Hematopoietic multipotent progenitor cell treated with erythropoietin and hydrocortisone succinate and interleukin-3 and kit ligand, for 4 days (in vitro differentiated cells): ENCODE measurements at places on chromosomes 12 and 14.

DNA sequence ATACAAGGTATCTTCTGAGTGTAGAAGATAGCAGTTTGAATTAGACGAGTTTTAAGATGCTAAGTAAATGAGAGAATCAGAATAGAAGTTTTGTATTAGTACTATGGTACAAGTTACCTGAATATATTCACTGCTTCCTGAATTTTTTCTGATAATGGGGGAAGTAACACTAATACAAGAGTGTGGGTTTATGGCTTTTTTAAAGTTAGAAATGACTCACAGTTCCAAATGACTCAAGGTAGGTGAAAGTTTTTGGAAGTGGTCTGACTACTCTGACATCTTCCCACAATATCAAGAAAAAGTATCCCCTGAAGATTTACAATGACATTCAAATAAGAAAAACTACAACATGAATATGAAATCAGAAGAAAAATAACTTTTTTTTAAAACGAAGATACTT, 123.7 kb upstream of the GARIN6 start:
- DNase-seq = no peak

DNA sequence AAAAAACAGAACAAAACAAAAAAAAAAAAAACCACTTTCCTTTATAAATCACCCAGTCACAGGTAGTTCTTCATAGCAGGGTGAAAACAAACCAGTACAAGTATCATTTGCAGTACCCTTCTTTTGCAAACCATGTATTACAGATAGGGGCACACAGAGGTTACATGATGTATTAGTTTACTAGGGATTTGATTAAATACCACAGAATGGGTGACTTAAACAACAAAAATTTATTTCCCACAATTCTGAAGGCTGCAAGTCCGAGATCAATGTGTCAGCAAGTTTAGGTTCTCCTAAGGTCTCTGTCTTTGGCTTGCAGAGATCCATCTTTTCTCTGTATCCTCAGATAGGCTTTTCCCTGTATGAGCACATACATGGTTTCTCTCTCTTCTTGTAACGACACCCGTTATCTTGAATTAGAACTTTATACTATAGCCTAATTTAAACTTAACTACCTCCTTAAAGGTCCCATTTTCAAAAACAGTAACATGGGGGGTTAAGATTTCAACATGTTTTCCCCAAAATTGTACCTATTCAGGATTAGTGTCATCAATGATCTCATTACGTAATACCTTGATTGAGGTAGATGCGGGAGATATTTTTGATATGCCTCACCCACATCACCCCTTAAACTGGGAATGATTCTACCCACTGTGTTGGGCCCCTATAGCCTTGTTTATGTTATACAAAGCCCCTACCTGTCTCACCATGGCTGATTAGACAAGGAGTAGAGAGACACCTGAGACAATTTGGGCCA, 3.5 kb upstream of the CEP128 start:
- DNase-seq = no peak

DNA sequence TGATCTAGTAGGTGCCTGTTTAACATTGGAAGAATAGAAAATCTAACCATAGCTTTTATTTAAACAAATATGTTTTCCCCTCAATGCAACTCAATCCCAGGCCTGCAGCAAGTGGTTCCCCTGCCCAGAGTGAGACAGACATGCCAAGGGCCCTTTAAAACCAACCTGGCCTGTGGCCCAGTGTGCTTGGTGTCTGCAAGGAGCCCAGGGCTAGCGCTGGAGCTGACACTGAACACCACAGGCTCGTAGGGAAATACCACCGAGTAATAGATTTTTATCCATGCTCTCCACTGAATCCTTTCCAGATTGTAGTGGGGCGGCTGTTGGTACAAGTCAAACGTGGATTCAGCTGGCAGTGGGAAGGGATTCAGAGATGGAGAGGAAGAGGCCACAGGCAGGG, 95.6 kb upstream of the NRXN3 start:
- DNase-seq = no peak

GRCh38 chr14:73221945-73222344, 15.4 kb upstream of the PAPLN start:
- DNase-seq = no peak

DNA sequence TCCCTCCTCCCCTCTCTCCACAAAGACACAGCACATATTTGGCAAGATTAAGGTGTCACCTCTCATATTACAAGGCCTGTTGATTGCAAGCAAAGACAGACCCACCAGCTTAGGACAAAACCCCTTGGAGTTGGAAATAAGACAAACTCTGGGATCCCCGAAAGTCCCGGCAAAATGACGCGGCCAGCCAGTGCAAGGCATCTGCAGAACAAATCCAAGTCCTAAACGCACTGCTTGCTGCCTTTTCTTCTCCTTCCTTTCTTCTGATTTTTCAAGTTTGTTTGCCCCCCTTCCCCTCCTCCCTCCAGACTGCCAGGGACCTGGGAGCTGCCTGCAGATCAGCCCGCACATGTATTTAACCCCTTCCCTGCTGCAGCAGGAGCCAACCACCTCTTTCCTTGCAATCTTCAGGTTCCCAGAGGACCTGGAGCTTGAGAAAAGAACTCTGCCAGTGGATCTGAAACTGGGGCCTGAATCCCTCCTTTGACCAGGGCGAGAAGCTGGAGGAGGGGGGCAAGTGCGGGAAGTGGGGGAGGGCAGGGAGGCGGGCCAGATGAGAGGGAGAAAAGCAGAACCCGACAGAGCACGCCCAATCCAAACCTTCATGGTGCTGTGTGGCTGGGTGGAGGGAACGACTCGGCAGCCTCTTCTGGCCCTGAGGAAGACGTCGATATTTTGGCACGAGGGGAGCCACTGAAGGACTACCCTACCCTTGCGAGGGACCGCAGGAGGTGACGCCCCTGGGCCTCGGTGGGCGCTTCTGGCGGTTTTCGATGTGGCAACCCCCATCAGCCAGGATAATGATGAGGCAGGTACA, 2.0 kb upstream of the NTF3 start:
- DNase-seq = peak; percentile 25

DNA sequence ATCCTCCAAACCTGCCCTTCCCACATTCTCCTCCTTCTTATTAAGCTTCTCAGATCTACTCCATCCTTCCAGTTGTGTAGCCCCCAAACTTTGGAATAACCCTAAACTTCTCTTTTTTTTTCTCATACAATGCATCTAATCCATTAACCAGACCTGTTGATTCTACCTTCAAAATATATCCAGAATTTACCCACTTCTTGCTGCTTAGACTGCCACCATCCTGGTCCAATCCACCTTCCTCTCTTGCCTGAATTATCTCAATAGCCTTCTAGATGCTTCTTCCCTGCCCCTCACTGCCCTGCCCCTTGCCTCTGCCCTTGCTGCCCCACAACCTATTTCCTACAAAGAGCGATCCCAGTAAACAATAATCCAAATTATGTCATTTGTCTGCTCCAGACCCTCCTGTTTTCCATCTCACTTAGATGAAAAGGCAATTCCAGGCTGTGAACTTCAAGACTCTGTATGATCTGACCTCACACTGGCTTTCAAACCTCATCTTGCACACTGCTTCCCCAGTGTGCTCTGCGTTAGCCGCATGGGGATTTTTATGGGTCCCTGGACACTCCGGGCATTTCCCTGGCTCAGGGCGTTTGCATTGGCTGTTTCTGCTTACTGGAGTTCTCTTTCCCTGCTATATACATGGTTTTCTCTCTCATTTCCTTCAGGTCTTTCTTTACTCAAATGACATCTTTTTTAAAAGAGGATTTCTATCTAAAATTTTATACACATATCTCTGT, 42.6 kb upstream of the HIF1A start:
- no peak for DNase-seq

DNA sequence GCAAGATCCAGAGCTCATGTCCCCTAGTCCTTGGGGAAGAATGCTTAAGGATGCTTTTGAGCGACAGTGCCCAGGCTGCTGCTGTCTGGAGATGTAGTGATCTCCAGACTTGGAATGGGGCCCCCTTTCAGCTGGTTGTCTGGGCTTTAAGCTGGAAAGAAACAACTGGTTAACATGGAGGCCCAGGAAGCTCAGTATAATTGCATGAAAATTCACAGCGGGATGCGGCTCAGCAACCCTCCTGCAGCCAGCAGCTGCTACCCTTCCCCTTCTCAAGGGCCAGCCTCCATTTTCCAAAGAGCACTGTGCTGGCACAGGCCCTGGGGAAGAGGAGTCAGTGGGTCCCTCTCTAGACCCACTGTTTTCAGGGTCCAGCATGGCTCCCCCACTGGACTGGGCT, 26.3 kb downstream of the RAB35 start:
- DNase-seq = no peak

DNA sequence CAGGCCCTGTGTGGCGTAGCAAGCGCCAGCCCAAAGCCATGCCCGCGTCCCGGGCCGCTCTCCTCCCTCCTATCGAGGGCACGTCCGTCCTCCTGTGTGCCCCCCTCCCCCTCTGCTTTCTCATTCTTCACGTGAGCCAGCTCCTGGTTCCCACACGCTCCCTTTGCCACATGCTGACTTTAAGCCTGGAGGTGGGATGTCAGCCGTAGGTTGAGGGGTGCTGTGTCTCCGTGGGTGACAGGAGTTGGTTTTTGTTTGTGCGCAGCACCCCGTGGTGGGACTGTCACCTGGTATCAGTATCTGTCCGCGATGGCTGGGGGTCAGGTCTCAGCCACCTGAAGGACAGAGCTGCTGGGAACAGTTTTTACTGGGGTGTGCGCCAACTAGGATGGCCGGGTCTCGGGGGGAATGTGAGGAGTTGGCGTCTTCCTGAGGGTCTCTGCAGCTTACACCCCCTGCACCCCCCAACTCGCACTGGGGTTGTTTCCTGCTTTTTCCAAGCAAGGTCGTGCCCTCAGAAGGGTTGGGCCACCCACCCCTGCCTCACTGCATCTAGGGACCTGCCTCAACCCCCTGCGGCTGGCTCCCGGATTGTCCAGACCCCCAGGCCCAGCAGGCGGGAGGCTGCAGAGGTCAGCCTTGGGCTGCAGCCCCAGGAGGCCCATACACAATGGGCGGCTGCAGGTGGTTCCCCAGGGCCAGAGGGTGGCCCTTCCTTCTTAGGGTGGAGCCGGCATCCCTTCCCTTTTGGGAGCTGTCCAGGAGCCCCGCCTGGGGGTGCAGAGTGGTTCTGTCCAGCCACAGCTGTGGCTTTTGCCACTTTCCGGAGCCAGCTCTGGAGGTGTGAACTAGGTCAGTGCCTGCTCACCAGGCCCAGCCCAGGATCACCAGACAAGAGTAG, 7.3 kb downstream of the ULK1 start:
- DNase-seq = no peak

- DNase-seq = no peak
Observed at GRCh38 chr12:2095878-2096277, 43.1 kb downstream of the CACNA1C start.
